T-helper 17 cell (primary cell): ENCODE measurements at places on chromosomes 2 and 18. TPM values are rescaled to one million over a fixed set of nuclear protein-coding genes. Genes with fewer than 3 reads are reported as not detected.

UGT1A9 gene
- total RNA-seq: not detected

CCDC93 gene
- total RNA-seq: 51.6 TPM

TFCP2L1 gene
- not detected for total RNA-seq

STARD6 gene
- not detected for total RNA-seq
